ENCODE measurements at places on chromosomes 12 and 14.

- DNase-seq, result no peak
Observed at GRCh38 chr12:111268738-111269572, 99.9 kb downstream of the PHETA1 start.

- DNase-seq, result no peak
Observed at GRCh38 chr12:12441843-12442461, 85.1 kb downstream of the BORCS5 start.

- no peak for DNase-seq
Observed at GRCh38 chr14:89486505-89486904, 69.5 kb upstream of the FOXN3 start.

DNA sequence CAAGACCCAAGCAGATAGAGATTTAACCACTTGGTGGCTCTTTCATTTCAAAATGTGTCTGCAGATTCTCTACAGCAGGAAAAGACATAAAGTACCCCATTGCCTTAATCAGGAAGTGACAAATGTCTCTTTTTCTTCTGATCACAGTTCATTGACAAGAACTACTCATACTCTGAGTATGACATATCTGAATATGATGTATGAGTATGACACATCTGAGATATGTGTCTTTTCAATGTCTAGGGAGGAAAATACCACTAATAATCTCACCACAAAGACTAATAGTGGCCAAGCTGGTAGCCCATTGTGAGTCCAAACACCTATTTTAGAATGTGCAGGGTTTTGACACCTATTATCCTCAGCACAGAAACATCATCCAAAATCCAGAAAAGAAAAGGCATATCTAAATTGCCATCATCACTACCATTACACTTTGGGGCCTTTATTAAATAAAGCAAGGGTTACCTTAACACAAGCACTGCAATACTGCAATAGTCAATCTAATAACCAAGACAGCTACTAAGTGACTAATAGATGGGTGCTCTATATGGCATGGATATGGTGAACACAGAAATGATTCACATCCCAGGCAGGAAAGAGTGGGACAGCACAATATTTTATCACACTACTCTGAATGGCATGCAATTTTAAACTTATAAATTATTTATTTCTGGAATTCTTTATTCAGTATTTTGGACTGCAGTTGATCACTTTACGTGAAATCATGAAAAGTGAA is 243.7 kb upstream of the FAR2 start:
- no peak for DNase-seq

- no peak for DNase-seq
Observed at GRCh38 chr12:4387607-4388006, 8.1 kb upstream of the FGF23 start.

DNA sequence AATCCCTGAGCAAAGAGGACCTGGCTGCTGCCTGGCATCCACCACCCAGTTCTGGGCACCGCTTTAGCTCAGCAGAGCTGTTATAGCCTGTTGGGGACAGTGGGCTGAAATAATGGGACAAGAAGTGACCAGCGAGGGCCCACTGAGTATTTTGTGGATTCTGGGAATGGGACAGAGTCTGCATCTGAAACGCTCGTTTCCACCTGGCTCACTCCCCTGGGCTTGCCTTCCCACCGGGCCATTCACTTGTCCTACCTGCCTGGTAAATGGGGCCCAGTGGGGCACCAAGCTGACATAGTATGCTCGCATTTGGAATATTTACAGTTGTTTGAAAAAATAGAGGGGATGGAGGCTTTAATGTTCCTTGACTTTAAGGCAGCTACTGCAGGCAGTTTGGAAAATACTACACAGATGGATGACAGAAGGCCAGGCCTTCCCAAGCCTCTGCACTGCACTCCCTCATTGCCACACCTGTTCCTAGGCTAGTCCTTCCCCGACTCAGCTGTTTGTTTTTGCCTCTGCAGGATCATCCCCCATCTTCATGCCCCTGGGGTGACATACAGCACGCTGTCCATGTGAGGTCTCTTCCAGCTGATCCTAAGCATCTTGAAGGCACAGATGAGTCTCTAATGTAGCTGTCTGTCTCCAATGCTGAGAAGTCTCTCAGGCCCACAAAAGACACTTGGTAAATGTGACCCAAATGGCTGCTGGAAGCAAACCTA is 61.3 kb upstream of the DICER1 start:
- no peak for DNase-seq

DNA sequence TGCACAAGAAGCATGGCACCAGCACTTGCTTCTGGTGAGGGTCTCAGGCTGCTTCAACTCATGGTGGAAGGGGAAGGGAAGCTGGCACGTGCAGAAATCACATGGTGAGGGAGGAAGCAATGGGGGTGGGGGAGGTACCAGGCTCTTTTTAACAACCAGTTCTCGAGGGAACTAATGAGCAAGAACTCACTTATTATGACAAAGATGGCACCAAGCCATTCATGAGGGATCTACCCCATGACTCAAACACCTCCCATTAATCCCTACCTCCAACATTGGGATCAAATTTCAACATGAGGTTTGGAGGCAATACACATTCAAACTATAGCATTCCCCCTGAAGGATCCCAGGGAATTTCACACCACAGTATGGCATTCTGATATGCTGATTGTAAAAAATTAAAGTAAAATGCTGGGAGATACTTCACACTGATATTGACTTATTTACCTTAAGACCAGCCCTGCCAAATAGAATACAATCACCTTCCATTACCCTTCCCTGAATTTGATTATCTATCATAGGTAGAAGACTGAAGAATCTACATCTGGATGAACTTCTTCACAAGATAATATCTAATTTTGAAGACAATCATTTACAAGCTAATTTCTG is 201.7 kb upstream of the PLXNC1 start:
- no peak for DNase-seq

GRCh38 chr12:53795927-53796326 is 44.1 kb upstream of the CISTR start:
- no peak for DNase-seq

DNA sequence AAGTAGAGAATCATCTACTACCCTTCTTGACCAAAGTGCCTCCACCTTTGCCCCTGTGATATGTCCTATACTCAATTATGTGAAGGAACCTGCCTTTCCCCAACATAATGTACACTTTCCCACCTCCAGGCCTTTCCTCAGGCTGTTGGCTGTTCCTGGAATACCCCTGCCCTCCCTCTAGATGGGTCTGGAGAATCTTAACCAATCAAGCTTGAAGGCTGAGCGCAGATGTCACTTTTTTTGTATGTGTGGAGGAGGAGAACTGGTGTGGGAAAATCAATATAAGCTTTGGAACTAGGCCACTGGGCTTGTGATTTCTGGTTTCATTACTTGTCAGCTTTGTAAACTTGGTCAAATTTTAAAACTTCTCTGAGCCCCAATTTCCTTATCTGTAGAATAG is 4.7 kb downstream of the BMAL2 start:
- no peak for DNase-seq

DNA sequence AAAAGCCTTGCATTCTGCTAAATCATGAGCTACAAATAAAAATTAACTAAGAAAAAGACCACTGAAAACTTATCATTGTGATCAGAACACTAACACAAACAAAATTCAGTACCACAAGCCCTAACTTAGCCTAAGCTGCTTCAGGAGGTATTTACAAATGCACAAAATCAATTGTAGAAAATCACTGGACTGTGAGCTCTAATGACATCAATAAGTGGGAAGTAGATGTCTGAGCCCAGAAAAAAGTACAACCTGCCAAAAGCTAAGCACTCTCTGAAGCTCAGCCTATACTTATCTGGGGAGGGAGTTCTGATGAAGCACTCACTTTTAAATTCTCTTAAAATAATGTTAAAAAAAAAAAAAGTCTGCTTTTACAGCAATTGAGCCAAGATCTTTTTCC is 92.9 kb downstream of the SLCO1B1 start:
- DNase-seq, result peak; percentile 29

GRCh38 chr12:29066011-29066588 is 83.0 kb upstream of the FAR2 start:
- DNase-seq, result no peak

DNA sequence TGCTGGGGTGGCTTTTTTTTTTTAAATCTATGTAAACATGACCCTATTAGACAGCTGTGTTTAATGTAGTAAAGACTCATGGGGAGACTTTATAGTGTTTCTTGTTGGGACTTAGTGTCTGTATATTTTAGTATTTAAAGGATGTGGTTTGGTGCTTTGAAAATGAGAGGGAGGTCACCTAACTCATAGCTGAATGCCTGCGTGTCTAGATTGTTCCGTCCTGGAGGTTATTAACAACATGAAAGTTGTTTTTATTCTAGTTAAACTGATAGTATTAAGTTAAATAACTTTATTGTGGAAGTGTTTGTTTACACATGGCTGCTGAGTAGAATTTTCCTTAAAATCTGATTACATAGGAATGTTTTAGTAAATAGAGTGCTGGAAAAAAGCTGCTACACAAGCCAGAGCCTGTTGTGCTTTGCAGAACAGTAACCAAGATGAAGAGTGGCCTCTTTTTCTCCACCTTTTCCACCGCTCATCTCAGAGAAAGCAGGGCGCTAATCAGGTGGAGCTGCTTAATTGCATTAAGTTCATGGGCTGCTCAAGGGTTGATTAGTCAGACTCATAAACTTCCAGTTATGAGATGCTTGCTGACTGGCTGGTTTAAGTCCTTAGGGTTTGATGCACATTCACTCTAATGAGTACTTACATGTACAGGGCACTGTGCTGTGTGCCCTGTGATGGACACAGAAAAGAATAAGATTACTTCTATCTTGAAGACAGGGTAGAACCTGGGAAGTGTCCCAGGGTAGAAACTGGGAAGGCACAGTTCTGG is 62.7 kb downstream of the FBXO34 start:
- DNase-seq, result no peak

DNA sequence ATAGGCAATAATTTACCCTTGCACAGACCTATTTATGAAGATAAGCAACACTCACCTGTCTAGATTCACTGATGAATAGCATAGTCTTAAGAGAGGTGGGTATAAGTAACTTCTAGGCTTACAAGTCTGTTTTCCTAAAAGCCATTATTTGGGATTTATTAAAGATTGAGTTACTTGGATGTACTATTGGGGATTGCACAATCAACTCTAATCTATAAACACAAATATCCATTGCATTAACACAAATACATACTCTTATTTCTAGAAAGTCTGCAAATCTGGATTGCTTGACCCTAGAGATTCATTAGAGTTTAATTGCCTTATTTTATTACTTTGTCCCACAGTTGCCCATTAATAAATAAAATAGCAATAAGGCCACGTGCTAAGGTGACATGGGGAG is 148.1 kb upstream of the CCDC198 start:
- no peak for DNase-seq

DNA sequence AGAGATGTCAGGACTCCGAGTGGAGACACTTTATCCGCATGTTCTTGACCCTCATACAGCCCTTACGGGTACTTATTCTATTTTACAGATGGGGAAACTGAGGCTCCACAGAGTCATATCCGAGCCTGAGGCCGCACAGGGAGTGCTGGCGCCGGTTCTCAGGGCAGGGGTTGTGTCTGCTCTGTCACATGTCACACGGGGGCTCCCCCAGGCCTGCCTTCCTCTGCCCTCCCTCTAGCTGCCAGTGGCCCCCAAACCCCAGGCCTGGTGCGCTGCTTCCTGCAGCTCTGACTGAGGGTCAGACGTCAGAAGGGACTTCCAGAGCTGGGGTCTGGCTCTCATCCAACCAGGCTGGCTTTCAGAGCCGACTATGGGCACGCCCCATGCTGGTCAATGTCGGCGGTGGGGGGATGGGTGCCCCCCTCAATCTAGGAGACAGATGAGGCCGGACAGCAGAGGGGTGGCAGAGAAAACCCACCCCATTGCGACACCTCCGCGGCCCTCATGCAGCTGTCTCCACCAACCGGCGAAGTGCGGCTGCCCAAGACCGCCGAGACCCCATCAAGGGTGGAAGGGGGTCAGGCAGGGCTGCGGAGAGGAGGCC is 811 bp upstream of the INF2 start:
- DNase-seq, result no peak

DNA sequence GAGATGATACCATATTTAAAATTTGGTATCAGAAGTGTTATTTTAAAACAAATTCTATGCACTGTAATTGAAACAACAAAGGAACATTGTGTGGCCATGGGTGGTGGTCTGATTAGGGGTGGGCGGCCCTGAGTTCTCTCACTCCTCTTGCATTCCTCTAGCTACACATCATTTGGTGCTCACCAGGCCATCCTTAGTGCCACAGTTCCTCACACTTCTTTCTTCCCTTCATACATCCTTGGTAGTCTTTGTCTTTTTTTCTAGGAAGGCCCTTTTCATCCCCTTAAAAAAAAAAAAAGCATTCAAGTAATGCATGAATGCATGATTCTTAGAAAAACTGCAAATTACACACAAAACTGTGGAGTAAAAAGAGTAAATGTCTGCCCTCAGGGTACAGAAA is 2.4 kb upstream of the MANSC4 start:
- no peak for DNase-seq

- DNase-seq, result no peak
Observed at GRCh38 chr14:91342206-91342760, 75.3 kb downstream of the CCDC88C start.

- peak; percentile 29 for DNase-seq
Observed at GRCh38 chr14:94548999-94549985, 11.9 kb upstream of the SERPINA4 start.

GRCh38 chr12:121090586-121091514 is 41.8 kb upstream of the P2RX7 start:
- no peak for DNase-seq

DNA sequence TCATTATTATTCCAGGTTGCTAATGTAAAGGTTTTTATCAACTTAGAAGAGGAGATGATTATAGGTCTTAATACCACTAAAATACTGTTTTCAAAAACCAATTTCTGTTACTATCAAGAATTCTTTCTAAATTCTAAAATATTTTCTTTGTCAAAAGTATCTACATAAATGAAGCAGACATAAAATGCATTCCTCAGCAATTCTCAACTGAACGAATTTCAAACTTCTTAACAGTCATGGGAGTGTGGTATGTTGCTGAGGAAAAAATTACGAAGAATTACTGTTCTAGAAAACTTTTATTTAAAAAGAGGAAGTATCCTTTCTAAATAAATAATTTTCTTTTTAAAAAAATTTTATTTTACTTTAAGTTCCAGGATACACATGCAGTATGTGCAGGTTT is 146.4 kb downstream of the SLC2A13 start:
- DNase-seq, result no peak

GRCh38 chr14:70981000-70981952 is 74.0 kb downstream of the PCNX1 start:
- DNase-seq, result no peak

- DNase-seq, result no peak
Observed at GRCh38 chr12:89231686-89232085, 120.6 kb downstream of the DUSP6 start.

GRCh38 chr14:31937730-31938346 is 139.3 kb upstream of the ARHGAP5 start:
- DNase-seq, result no peak

DNA sequence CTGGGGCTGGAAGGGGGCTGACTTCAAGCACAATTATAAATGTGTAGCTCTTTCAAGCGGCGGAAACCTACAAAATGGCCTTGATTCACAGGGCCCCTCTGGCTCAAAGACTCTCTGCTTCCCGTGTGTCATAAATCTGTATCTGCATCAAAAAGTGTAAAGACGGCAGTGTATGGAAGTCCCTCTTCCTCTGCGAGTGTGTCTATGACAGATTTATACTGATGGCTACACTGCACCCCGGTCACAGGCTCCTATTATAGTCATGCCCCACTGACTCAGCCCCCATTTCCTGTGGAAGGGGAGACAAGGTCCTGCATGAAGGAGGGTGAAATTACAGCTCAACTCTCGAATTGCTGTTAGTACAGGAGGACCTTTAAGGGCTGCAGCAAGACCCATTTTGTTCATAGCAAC is 68.6 kb downstream of the HMGA2 start:
- no peak for DNase-seq

Data from NCI-H774 (cell line).